ENCODE measurements at places on chromosomes 1 and 21. TPM values are rescaled to one million over a fixed set of nuclear protein-coding genes. Genes with fewer than 3 reads are reported as not detected.

GRCh38 chr1:220028346-220028895, 17.9 kb downstream of the EPRS1 start:
- DNase-seq: peak; percentile 5

GRCh38 chr1:119929643-119930315, 33.5 kb upstream of the ADAM30 start:
- DNase-seq: no peak

GRCh38 chr1:74271503-74271902, 36.3 kb downstream of the TNNI3K start:
- DNase-seq: no peak

- DNase-seq: no peak
Observed at GRCh38 chr1:15974855-15975254, 1.0 kb downstream of the ZBTB17 start.

GRCh38 chr1:185463011-185463410, 146.0 kb upstream of the IVNS1ABP start:
- no peak for DNase-seq

DNA sequence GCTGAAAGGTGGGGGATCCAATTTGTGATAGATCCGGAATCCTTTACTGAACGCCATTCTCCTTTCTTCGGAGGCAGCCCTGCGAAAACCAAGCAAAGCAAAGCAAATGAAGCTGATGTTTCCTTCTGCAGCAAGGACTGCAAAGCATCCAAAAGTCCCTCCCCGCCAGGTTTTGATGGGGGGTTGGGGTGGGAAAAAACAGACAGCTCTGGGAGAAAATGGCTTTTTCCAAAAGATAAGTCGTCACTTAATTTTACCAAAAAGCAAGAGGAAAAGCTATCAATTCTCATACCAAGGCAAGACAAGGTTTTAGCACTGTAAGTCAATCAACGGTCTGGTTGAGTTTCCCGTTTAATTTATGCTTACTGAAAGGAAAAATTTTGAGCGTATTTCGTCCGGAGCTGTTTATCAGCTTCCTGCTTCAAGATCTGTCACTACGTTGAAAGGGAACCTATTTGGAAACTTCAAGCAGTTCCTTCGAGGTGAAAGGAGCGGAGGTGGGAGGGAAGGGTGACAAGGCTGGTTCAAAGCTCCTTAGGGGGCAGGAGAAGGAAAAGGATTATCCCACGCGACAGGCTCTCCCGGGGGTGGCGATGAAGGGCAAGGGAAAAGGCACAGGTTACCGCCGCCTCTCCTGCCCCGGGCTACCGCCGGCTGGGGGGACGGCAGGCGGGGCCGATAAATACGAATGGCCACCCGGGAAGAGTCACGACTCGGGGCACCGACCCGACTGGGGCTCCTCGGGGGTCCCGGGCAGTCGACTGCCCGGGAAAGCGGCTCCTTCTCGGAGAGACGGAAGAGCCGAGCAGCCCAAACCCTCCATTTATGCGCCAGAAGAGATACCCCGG, 750 bp downstream of the SYNJ1 start:
- DNase-seq: peak; percentile 53

GRCh38 chr1:28986306-28986910, 72.0 kb downstream of the EPB41 start:
- DNase-seq: no peak

GRCh38 chr1:36450919-36451305, 661 bp upstream of the OSCP1 start:
- no peak for DNase-seq

DNA sequence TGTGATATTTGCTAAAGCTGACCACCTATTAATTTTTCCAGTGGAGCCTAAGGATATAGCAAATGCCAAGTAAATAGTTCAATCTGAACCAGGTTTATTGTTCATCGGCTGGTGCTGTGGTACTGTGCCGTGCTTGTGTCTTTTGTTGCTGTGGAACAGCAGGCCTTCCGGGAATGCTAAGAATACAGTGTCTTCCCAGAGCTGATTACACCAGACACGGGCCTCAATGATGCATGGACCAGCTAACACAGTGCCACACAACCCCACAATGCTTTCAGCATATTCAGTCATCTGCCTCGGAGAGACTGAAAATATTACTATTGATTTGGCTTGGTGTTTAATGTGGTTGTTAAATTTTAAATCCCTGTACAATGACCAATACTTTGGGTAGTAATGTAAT, 415.4 kb downstream of the PTBP2 start:
- DNase-seq: no peak

- DNase-seq: no peak
Observed at GRCh38 chr1:35191429-35192055, 1.4 kb downstream of the SFPQ start.

- no peak for DNase-seq
Observed at GRCh38 chr1:50700621-50701020, 259.4 kb downstream of the FAF1 start.

DNA sequence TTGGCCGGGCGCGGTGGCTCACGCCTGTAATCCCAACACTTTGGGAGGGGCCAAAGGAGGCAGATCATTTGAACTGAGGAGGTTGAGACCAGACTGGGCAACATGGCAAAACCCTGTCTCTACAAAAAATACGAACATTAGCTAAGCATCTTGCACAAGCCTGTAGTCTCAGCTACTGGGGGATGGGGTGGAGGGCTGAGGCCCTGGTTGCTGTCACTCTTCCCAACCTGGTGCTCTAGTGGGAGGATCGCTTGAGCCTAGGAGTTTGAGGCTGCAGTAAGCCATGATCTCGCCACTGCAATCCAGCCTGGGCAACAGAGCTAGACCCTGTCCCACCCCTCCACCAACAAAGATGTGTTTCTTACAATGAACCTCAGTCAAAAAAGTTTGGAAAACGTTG, 2.8 kb downstream of the PHGDH start:
- DNase-seq: no peak

- DNase-seq: no peak
Observed at GRCh38 chr1:147515045-147515869, 26.0 kb upstream of the BCL9 start.

The LCE1A gene
- not detected for polyA plus RNA-seq

The NR1I3 gene
- polyA plus RNA-seq: not detected

The CRP gene
- polyA plus RNA-seq: not detected

The OR6N1 gene
- not detected for polyA plus RNA-seq

The DAB1 gene
- polyA plus RNA-seq: 3.4 TPM

The OR2M3 gene
- polyA plus RNA-seq: not detected

The GIPC2 gene
- polyA plus RNA-seq: 0.19 TPM
